IPS DF 19.7 (cell line): ENCODE measurements at places on chromosomes 12 and 14.

- DNase-seq: no peak
These were observed 38.6 kb upstream of the ATF1 start for GRCh38 chr12:50725011-50725942.

GRCh38 chr12:16881986-16882570 is 276.1 kb upstream of the LMO3 start:
- DNase-seq: no peak

- no peak for DNase-seq
These were observed 78.3 kb upstream of the PSMA6 start for GRCh38 chr14:35213869-35214387.

GRCh38 chr14:104871656-104872468 is 6.8 kb downstream of the CEP170B start:
- no peak for DNase-seq

DNA sequence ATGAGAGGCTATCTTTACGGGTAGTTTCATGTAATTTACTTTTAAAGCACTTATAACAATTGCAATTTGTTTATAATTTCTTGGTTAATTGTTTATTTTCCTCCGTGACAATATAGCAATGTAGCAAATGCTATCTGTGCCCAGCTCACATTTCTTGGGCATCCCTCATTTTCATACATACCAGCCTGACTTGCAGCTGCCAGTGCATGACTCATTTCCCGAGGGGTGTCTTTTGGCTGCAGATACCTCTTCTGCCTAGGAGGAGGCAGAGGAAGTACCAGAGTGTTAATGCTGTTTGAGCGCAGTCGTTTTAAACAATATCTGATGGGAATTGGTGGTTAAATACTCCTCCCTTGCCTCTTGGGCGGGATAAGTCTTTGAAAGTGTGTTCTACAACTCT is 104.2 kb upstream of the ABCD2 start:
- DNase-seq: peak; percentile 3

GRCh38 chr12:52171950-52172512 is 19.8 kb downstream of the KRT80 start:
- DNase-seq: no peak

- DNase-seq: no peak
These were observed 2.1 kb upstream of the ATP23 start for GRCh38 chr12:57939291-57939690.

GRCh38 chr14:23355871-23356435 is 3.3 kb upstream of the SLC22A17 start:
- DNase-seq: no peak

- no peak for DNase-seq
These were observed 144.8 kb downstream of the ASCL1 start for GRCh38 chr12:103102225-103102744.

GRCh38 chr12:130987151-130987931 is 33.6 kb downstream of the ADGRD1 start:
- DNase-seq: no peak

GRCh38 chr14:100392356-100392755 is 69.2 kb downstream of the SLC25A47 start:
- no peak for DNase-seq

DNA sequence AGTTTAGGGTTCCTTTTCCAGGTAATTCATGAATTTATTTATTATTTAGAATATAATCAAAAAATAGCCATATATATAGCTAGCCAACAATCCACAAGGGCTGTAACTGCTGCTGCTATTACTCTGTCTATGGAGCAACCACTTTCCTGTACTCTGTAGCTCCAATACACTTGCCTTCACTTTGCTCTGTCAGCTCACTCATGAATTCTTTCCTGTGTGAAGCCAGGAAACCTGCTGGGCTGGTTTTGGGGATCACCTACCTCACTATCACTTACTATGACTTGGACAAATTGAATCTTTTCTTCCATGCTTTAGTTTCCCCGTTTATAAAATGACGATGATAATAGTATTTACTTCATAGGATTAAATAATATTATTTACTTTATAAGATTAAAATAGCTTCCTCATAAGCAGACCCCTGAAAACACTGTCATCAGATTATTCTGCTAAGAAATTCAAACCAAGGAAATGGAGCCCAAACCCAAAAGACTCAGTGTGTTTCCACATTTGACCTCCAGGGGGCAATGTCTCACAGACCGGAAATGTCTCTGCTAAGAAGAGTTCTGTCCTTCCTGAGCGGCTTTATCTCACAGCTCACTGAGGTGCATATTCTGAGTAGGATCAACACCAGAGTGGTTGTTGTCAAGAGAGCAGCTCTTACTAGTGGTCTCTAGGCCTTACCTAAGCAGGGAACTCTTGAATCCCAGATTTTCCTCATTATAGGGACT is 457.1 kb downstream of the DAD1 start:
- DNase-seq: peak; percentile 20

DNA sequence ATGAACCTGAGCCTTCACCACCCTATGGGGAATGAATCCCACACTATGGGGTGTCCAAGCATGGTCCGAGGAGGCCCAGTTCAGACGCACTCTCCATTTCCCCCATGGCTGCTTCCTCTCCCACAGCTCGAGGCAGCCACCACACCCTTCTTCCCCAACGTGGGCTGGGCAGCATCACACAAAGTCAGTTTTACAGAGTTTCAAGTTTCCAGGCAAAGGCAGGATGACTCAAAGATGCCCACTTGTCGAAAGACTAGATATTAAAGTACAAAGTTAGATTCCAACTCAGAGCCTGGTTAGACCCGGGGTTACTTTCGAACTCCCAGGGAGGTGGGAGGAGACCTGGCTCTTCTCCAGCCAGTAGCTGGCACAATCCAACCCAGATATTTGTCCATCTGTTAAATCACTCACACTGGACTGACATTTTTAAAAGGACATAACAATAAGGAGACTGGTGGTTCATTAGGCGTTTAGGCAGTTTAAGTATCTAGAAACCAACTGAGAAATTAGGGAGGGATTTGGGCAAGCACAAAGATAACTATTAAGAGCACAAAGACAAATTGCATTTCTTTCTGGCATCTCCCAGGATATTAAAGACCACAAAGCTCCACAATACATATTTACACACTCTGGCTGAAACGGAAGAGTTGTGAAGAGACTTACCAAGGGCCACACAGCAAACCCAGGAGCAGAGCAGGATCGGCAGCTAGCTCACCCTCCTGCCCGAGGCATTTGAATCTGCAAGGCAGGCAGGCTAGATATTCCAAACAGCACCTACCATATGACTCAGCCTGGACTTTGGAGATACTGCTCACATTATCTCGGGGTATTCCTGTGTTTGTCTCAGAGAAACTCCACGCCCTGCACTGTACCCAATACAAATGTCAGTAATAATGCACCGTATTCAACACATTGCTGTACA is 34.8 kb downstream of the TMCC3 start:
- DNase-seq: no peak

- no peak for DNase-seq
These were observed 98.0 kb upstream of the PLEKHG7 start for GRCh38 chr12:92604786-92605185.

GRCh38 chr12:122871851-122872780 is 23.8 kb downstream of the VPS37B start:
- peak; percentile 100 for DNase-seq
